ENCODE measurements at places on chromosomes 2 and 18.

DNA sequence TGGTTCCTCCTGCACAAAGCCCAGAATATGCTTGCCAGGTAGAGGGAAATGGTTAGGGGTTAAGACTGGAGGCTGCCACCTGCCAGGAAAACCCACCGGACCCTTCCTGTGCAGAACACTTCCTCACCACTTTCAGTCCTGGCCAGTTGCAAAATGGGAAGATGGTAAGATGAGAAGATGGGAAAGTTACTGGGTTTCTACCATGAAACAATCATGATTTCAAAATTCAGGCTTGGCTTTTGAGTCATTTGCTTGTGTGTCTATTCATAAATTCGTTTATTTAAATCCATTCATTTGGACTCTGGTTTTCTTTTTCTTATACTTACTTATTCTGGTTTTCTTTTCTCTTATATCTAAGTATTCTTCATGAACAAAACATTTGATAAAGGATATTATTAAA, 7.2 kb downstream of the BMP10 start:
- no peak for DNase-seq

DNA sequence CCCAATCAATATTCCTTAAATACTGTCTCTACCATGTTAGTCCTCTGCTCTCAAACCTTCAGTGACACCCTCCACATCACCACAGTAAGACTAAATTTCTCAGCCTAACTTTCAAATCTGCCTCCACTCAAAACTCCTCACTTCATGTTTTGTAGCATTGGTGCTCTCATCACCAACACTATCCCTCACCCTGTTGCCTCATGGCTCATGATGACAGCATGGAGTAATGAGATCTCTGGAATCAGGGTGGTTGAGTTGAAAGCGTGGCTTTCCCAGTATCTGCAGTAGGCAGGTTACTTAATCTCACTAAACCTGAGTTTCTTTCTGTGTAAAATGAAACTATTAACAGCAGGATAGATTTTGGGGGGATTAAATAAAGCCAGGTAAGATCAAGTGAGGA, 621.4 kb downstream of the NYAP2 start:
- DNase-seq = no peak

GRCh38 chr2:164933671-164934189, 21.6 kb downstream of the SLC38A11 start:
- no peak for DNase-seq

DNA sequence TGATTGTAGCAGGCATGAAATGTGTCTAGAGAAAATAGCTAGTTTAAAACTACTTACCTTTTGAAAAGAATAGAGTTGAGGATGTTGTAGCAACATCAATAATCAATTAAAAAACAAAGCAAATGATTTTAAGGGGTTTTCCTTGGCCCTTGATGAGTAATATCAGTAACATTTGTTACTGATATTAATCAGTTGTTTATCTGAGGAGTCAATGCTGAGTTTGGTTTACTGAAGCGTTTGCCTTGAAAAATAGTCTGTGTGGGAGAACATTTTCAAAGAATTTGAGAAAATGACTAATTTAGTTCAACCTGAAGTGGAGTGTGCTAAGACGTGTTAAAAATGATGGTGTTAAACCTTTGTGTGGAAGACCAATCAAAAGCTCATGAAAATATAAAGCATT, 9.3 kb downstream of the PTH2R start:
- DNase-seq = no peak

- DNase-seq = no peak
These were observed 1.1 kb upstream of the NEMP2 start for GRCh38 chr2:190535586-190535985.

GRCh38 chr18:46706968-46707367, 49.9 kb downstream of the ST8SIA5 start:
- no peak for DNase-seq

- no peak for DNase-seq
These were observed 24.0 kb downstream of the NETO1 start for GRCh38 chr18:72843743-72844142.

DNA sequence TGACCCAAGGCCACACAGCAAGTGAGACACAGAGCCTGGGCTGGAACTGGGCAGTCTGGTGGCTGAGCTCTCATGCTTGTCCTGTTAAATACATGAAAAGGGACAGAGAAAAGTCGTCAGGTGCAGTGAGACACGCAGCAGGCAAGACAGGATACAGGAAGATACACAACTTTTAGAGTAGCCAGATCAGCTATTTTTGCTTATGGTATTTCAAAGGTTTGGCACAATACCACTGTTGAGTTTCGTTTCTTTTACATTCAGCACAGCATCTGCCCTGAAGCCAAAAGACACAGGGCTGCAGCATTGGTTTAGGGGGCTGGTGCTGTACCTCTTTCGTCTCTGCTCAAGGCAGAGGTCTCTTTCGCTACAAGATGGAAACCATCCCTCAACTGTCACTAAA, 14.0 kb downstream of the FHL2 start:
- no peak for DNase-seq

DNA sequence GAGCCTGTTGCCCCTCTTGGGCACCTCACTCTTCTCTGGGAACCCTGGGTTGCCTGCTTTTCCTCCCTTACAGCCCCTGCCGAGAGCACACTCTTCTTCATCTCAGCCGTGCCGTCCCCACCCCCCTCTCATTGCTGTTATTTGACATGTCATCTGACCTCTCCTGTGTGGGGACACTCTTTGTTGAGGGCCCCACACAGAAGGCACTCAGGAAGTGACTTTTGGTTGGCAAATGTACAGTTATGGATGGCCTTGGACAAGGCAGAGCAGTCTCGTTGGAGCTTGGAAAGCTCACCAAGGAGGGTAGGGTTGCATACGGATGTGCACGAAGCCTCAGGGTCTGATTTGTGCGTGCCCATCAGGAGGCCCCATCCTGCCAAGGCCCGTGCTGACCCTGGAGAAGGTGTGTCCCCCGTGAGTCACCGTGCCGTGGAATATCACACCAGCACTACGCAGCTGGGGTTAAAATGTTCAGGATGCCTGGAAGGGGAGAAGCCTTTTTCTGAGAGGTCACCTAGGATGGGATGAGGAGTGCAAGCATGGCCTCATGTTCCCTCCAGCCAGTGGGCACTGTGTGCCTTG, 93.9 kb downstream of the CTIF start:
- no peak for DNase-seq

DNA sequence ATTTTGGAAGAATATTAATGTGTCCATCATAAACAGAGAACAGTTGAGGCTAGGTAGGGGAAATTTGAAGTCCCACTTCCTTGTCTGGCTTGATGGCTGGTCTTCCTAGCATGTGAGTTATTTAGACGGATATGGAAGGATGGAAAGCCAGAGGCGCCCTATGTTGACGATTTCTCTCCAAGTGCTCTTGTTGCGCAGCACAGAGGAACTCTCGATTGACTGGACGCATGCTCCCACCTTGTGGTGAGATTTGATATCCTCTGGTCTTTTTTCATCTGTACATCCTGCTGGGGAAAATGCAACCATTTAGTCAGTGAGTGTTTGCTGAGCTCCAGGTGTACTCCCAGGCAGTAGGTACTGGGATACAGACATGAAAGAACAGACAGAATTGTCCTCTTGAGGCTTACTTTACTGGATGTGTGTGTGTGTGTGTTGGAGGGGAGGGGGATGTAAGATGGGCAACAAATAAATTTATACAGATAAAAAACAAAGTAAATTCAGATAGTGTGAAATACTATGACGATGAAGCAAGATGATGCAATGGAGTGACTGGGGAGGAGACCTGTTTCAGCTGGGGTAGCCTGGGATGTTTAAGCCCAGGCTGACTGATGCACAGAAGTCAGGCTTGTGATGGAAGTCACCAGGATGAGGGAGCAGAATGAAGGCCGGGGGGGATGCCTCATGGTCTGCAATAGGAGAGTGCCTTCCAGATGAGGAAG, 137.2 kb downstream of the TRIM43 start:
- DNase-seq = no peak
